ENCODE measurements at places on chromosomes 4 and X.

GRCh38 chr4:87118826-87119225 lies 101.6 kb downstream of the KLHL8 start:
- no peak for DNase-seq

GRCh38 chrX:56987741-56988140 lies 7.6 kb downstream of the SPIN3 start:
- DNase-seq = no peak

- DNase-seq = no peak
These were observed 45.5 kb downstream of the NFKB1 start for GRCh38 chr4:102546635-102547034.

- no peak for DNase-seq
These were observed 20.8 kb upstream of the LRBA start for GRCh38 chr4:151035911-151036310.

DNA sequence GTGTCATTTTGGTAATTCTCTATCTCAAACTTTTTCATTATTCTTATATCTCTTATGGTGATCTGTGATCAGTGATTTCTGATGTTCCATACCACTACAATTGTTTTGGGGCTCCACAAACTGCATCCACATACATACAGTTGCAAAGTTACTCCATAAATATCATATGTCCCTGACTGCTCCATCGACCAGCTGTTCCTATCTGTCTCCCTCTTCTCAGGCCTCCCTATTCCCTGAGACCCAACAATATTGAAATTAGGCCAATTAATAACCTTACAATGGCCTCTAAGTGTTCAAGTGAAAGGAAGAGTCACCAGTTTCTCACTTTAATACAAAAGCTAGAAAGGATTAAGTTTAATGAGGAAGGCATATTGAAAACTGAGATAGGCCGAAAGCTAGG lies 108.7 kb downstream of the ANAPC10 start:
- DNase-seq = no peak

- DNase-seq = no peak
These were observed 70.3 kb downstream of the ANXA10 start for GRCh38 chr4:168162604-168163003.

DNA sequence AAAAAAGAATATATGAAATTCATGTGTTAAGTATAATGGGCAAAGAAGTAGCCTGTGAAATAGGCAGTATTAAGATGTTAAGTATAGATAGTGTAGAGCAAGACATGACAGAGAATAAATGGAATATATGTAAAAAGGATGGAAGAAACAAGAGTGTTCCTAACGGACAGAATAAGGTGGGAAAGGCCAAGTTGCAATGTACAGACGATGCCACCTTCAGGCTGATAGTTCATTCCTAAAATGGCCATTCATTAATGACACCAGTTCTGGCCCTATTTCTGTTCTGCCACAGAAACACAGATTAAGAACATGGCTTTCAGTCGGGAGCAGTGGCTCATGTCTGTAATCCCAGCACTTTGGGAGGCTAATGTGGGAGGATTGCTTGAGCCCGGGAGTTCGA lies 4.4 kb upstream of the FAM184B start:
- no peak for DNase-seq

- no peak for DNase-seq
These were observed 17.0 kb downstream of the DYNLT3 start for GRCh38 chrX:37830371-37830770.

Measured in NK-92 treated with Interleukin-12 subunit alpha and Interleukin-12 subunit beta, amount 100 ng/mL, for 24 hours (cell line).